ENCODE measurements at places on chromosomes 4 and X.

DNA sequence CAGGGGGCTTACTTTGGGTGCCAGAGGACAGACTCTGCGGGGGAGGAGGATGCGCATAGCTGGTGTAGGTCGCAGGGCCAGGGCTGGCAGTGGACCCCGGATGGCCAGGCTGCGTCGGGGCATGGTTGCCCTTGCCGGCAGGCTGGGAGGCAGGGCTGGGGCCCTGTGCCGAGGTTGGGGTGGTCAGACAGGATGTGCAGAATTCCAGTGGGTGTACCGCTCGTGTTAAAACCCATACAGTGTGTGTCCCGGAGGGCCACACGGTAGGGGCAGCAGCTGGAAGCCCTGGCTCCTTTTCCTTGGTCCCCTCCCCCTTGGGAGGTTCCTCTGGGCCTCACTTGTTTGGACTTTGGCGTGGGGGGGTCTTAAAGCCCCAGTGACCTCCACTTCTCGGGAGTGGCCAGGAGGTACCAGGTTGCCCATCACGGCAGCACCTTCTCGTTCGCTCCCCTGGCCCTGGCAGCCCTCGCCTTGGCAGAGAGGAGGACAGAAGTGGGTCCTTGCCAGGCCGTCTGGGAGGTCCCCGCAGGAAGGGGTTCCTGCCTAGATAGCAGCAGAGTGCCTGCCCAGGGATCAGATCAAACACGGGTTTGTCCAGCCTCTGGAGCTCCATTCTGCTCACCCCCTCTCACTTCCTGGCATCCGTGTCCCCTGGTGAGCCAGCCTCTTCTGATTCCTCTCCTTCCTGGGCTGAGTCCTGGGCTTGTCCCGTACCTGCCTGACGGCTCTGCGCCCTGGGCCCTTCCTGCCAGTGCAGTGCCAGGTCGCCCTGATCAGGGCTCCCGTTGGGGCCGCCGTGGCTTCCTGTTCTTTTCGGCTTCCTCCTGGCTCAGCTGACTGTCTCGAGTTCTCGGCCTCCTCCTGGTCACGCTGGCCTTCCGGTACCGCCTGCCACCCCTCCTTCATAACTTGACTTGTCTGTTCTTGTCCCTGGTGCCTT, 56.7 kb upstream of the HGFAC start:
- DNase-seq = no peak

- no peak for DNase-seq
Observed at GRCh38 chrX:95662200-95662599, 1022.4 kb upstream of the DIAPH2 start.

- DNase-seq = no peak
Observed at GRCh38 chr4:52425751-52426326, 233.3 kb downstream of the USP46 start.

- DNase-seq = no peak
Observed at GRCh38 chr4:187937557-187937956, 58.0 kb upstream of the ZFP42 start.

GRCh38 chrX:11239230-11239629, 54.0 kb upstream of the AMELX start:
- no peak for DNase-seq

GRCh38 chrX:155434906-155435743, 23.3 kb downstream of the F8A3 start:
- no peak for DNase-seq
